WTC11 (cell line): ENCODE measurements at places on chromosomes 16 and 17.

DNA sequence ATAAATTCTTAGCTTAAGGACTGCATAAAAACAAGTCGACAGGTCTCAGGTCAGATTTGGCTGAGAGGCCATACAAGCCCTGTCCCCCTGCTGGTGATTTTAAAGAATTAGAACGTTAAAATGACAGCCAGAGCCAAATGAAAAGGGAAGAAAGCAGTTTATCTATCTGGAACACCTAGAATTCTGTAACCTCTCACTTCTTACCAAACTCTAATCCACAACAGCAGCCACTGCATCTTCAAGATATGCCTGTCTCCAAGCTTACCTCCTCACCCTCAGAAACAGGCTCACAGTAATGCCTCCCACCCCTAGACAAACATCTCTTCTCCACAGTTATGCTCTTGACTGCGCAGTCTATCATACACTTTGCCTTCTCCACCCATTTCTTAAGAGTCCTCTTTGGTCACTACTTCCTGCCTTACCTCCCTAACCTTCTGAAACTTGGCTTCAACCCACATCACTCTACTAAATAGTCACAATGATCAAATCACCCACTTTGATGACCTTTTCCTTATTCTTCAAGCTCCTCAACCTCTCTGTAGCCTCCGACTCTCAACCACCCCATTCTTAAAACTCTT lies 14.2 kb downstream of the ANKFY1 start:
- DNase-seq, result no peak

DNA sequence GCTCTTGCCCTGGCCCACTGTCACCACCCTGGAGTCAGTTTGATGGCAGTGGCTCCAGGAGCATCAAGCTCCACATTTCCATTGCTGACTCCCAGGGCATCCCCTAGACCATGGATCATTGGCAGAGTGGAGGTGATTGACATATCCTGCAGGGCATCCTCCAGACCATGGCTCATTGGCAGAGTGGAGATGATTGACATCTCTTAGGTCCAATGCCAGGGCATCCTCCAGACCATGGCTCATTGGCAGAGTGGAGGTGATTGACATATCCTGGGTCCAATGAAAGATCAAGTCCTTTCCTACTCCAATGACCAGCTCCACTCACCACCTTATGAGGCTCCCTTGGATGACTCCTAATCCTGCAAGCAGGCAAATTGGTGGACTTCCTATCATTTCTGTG lies 174.3 kb upstream of the NLRP1 start:
- DNase-seq, result peak; percentile 53

- DNase-seq, result no peak
These were observed 86.4 kb downstream of the N4BP1 start for GRCh38 chr16:48523415-48524204.

GRCh38 chr17:41734139-41734948 lies at the start of gene HAP1:
TSS of gene HAP1 (minus strand) at chr17:41734643. CDS start at chr17:41734634, 9 bp downstream.
- peak; percentile 78 for DNase-seq

DNA sequence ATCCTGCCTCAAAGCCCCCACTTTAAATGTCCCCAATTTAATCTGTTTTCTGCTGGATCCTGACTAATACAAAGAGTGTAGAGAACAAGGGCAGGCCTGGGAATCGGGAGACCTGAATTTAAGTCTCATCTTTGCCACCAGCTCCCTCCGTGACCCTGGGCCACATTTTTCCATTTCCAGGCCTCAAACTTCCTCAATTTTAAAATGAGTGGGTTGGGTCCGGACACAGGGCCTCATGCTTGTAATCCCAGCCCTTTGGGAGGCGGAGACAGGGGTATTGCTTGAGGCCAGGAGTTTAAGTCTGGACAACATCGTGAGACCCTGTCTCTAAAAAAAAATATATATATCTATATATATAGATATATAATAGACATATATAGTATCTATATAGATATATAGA lies 61.4 kb downstream of the SRL start:
- DNase-seq, result no peak

- no peak for DNase-seq
These were observed 38.9 kb downstream of the TMEM100 start for GRCh38 chr17:55683550-55684315.

DNA sequence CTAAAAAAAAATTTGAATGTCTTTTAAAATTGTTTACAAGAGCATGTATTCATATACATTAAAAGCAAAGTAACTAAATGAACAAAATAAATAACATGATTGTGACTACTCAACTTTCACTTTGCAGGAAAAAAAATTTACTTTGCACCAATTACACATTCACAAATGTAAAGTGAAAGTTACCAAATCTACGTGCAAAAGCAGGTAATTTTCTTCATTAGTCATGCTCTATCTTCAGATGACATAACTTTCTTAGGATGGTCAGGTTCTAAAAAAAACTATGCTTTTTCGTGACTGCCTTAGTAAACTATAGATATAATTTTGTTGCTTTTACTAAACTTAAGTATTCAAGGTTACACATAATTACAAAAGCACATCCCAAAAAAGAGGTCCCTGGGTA lies 17.0 kb upstream of the ABCA10 start:
- no peak for DNase-seq
